ENCODE measurements at places on chromosomes 3 and 15.

GRCh38 chr3:61768284-61769037 is 207.1 kb downstream of the PTPRG start:
- no peak for DNase-seq

GRCh38 chr3:146589899-146590508 is 15.1 kb downstream of the PLSCR5 start:
- no peak for DNase-seq

- DNase-seq, result no peak
These were observed 22.1 kb downstream of the AMOTL2 start for GRCh38 chr3:134352031-134352671.

DNA sequence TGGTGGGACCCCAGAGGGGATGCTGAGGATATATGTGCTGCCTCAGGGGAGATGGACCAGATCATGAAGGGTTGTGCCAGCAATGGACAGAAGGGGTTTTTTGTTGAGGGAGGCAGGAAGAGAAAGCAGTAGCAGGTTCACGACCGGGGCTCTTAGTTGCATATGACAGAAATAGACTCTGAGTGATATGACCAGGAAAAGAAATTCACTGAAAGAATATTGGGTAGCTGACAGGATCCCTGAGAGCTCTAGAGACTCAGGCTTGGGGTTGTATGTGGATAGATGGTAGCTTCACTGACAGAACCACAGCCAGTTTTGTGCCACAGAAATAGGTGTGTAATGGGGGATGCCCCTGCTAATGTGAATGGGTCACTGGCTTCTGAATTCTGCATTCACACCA is 241.6 kb downstream of the ZNF621 start:
- DNase-seq, result no peak

GRCh38 chr3:168002786-168003368 is 92.8 kb downstream of the GOLIM4 start:
- DNase-seq, result no peak

DNA sequence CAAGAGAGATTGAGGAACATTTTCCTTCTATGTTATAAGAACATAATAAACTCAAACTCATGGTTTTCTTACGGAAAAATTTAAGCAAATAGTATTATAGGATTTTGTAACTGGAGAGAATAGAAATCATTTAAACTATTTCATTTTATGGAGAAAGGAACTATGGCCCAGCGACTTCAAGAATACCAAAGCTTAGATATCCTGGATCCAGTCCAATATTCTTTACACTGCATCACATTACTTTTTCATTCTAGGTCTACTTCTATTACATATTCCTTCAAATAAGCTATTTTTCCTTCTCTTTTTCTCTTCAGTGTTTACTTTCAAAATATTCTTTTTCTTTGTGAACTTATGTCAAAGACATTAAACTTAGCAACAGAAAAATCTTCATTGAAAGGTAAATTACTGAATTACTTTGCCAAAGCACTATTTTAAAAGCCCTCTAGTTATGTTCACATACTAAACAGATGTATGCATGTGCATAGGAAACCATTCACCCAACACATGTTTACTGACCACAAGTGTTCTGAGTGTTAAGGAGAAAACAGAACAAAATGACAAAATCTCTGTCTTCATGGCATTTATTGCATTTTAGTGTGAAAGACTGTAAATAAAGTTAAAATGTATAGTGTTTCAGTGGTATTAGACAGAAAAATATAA is 20.4 kb downstream of the KPNA4 start:
- no peak for DNase-seq

GRCh38 chr3:194682694-194683310 is 2.9 kb upstream of the FAM43A start:
- DNase-seq, result peak; percentile 47

- DNase-seq, result no peak
These were observed at the start of gene MYZAP for GRCh38 chr15:57591822-57592367. Gene MYZAP, plus strand, starts transcription at chr15:57591904. Its CDS starts 131 bp downstream, at chr15:57592035.

DNA sequence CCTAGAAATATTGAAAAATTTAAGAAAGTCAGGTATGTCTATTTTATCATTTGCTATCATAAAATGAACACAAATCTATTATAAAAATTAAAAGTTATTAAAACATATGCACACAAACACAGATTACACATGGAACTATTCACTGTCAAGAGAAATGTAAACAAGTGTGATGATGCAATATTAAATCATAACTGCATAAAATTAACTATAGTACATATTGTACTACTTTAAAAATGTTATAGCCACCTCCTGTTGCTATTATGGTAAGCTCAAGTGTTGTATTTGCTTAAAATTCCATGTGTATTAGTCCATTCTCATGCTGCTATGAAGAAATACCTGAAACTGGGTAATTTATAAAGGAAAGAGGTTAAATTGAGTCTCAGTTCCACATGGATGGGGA is 54.7 kb upstream of the CMC1 start:
- DNase-seq, result no peak

DNA sequence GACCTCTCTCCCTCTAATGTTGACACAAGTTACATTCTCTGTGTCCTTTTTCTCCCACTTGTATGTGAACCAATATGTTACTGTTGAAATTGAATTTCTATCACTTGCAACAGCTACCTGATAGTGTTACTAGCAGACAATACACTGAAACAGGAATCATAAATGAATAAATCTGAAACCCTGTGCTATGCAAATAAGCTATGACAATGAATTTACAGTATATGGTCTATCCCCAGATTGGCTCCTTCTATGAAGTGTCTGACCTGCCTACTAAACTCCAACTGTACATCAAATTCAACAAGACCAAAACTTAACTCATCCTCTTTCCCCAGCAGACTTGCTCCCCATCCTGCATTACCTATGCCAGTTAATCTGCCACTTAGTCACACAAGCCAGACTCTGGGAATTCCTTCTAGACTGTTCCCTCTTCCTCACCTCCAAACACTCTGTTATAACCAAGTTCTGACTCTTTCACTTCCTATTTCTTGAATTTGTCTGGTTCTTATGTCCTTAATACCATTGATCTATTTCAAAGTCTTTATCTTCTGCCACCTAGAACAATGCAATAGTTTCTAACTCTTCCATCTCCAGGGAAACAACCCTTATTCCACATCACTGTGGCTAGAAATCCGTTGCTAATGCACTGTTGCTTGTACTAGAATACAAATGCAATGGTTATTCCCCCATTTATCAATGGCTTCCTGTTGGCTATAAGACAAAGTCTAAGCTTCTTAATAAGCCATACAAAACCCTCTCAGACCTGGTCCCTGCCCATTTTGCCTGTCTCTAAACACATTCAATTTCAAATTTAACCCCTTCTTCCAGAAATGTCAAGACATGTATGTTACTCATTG is 13.4 kb upstream of the ZNF639 start:
- no peak for DNase-seq

DNA sequence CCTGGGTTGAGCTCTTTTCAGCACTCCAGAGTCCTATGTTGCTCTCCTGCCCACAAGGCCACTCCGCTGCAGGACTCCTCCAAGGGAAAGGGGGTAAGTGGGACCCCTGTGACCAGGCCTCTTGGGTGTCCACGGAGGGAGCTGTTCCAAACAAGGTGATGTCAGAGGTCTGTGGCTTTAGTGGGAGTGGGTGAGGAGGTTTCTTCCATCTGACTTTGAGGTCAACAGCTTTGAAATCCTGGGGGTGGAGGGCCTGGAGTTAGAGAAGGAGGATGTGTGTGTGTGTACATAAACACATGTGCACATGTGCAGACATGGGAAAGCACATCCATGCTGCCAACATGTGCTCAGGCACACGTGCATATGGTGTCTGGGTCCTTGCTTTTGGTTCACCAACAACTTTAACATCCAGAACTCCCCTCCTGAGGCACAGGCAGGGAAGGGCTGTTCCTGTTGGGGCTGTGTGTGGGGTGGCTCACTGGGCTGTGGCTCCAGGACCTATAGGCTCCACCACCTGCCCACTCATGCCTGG is 51.4 kb upstream of the TMEM115 start:
- no peak for DNase-seq

DNA sequence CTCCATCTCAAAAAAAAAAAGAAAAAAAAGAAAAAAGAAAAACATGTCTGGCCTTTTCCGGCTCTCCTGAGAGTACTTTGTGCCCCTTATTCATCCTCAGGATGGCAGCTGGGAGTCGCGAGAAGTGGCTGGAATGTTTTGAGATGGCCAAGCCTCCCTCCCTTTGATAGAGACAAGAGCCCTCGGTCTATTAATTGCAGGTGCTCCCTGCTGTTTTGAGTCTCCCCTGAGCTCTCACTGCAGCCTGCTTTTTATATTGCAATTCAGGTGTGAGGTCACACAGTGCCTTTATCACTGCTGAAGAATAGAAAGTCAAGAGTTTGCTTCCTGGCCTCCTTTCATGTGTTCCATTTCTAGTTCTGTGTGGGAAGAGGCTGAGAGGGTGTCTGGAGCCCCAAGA is 10.9 kb downstream of the CA12 start:
- no peak for DNase-seq
